ENCODE measurements at places on chromosomes 12 and 14. TPM values are rescaled to one million over a fixed set of nuclear protein-coding genes. Genes with fewer than 3 reads are reported as not detected.

DNA sequence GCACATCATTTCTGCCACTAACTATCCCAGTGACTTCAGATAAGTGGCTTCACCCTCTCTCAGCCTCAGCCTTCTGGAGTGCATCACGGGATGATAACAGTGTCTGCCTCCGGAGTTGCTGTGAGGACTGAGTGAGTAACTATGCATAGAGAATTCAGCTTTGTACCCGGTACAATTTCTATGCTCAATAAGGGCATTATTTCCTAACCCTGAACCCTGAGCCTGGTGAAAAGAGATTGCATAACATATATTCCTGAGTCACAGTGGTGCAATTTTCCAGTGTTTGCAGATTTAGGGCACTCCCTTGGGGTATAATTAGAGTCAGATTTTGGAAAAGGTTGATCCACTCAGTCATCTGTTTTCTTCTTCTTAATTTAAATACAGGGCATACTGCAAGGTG lies 181.1 kb downstream of the PTPN11 start:
- H3K4me3 ChIP-seq = no peak overlapping the region
- H3K27ac ChIP-seq = no peak overlapping the region
- no peak for DNase-seq

GRCh38 chr12:13559318-13559978 lies 362.9 kb downstream of the EMP1 start:
- H3K4me3 ChIP-seq = no peak overlapping the region
- H3K36me3 ChIP-seq = no peaks in the 10 kb centered on the region
- H3K27me3 ChIP-seq = no peaks in the 10 kb centered on the region
- no peak for DNase-seq
- H3K4me1 ChIP-seq = no peaks in the 10 kb centered on the region

GRCh38 chr12:6236641-6236940 lies 36.4 kb downstream of the CD9 start:
- H3K27me3 ChIP-seq = no peaks in the 10 kb centered on the region
- no peak for DNase-seq
- no peak overlapping the region for H3K27ac ChIP-seq
- no peaks in the 10 kb centered on the region for H3K36me3 ChIP-seq
- H3K4me1 ChIP-seq = peaks cover 22% of the 10 kb centered on the region

- no peak for DNase-seq
- no peaks in the 10 kb centered on the region for H3K36me3 ChIP-seq
- H3K27ac ChIP-seq = no peak overlapping the region
- no peak overlapping the region for H3K4me3 ChIP-seq
- H3K4me1 ChIP-seq = no peaks in the 10 kb centered on the region
Measured at GRCh38 chr14:104366931-104367865, 212.4 kb upstream of the C14orf180 start.

Gene SDR9C7
- 0.28 TPM for total RNA-seq

- no peak within 1 kb of the TSS for H3K4me3 ChIP-seq
- DNase-seq = no peak
- H3K27me3 ChIP-seq = no peaks in the 10 kb centered on the region
Measured at GRCh38 chr12:9971181-9971580, at the start of gene CLEC12A. Gene CLEC12A, plus strand, starts transcription at chr12:9971409. Its CDS starts 188 bp downstream, at chr12:9971597.

DNA sequence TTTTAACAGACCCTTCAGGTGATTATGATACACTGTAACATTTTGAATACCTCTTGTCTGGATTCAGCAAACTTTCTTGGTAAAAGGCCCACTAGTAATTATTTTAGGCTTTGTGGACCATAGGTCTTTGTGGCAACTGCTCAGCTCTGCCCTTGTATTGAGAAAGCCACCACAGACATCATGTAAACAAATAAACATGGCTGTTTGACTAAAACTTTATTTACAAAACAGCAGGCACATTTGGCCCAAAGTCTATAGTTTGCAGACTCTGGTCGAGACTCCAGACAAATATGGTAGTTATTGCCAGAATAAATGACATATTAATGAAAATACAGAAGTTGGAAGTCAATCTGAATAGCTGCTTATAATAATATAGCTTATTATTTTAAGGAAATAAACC lies 18.2 kb downstream of the NAA30 start:
- DNase-seq = no peak
- peaks cover 10% of the 10 kb centered on the region for H3K36me3 ChIP-seq
- H3K4me3 ChIP-seq = no peak overlapping the region
- no peaks in the 10 kb centered on the region for H3K27me3 ChIP-seq

Gene WDHD1
- total RNA-seq = 62.3 TPM

- DNase-seq = peak; percentile 81
- peaks cover 9% of the 10 kb centered on the region for H3K4me1 ChIP-seq
- no peaks in the 10 kb centered on the region for H3K27me3 ChIP-seq
- no peaks in the 10 kb centered on the region for H3K36me3 ChIP-seq
Measured at GRCh38 chr14:92637228-92637627, 111.2 kb downstream of the LGMN start.

GRCh38 chr12:107788690-107789458 lies 14.4 kb downstream of the ASCL4 start:
- DNase-seq = peak; percentile 3
- H3K27me3 ChIP-seq = no peaks in the 10 kb centered on the region
- H3K27ac ChIP-seq = no peak overlapping the region
- H3K4me1 ChIP-seq = peaks cover 9% of the 10 kb centered on the region
- H3K4me3 ChIP-seq = no peak overlapping the region
- no peaks in the 10 kb centered on the region for H3K36me3 ChIP-seq

DNA sequence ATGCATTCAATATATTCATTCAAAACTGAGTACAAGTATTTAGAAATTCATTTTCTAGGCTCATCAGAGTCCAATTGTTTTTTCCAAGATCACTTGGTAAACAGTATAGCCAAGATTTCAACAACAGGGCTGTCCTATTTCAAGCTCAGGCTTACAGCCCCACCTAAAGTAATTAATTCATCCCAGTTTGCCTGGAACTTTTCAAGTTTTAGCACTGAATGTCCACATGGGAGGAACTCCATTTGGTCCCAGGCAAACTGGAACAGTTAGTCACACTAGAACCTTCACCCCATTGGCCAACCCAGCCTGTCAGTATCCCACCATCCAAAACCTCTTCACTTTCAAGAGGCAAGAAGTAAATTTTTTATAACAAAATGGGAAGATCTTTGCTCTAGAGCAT lies 210.9 kb downstream of the DPY19L2 start:
- H3K27ac ChIP-seq = no peak overlapping the region
- no peaks in the 10 kb centered on the region for H3K27me3 ChIP-seq
- no peaks in the 10 kb centered on the region for H3K36me3 ChIP-seq
- no peaks in the 10 kb centered on the region for H3K4me1 ChIP-seq
- H3K4me3 ChIP-seq = no peak overlapping the region

DNA sequence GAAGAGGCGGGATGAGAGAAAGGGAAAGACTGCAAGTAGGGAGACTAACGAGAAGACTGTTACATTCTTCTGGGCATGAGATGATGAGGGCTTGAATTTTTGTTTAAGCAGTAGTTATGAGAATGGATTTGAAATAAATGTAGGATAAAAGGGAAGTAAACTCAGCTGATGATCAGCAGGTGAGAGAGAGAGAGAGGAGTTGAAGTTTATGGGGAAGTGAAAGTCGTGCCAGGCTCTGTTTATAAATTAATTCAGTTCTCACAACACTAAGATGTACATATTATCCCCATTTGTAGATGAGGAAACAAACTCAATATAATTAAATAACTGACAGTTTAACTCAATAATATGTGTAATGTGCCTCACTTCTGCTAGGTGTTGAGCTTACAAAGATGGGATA lies 170.0 kb upstream of the RMST start:
- peaks cover 7% of the 10 kb centered on the region for H3K4me1 ChIP-seq
- H3K4me3 ChIP-seq = no peak overlapping the region
- H3K27me3 ChIP-seq = no peaks in the 10 kb centered on the region
- H3K27ac ChIP-seq = no peak overlapping the region
- no peaks in the 10 kb centered on the region for H3K36me3 ChIP-seq
- no peak for DNase-seq

All from neural progenitor cell (in vitro differentiated cells).